ENCODE measurements at places on chromosomes 4 and X.

DNA sequence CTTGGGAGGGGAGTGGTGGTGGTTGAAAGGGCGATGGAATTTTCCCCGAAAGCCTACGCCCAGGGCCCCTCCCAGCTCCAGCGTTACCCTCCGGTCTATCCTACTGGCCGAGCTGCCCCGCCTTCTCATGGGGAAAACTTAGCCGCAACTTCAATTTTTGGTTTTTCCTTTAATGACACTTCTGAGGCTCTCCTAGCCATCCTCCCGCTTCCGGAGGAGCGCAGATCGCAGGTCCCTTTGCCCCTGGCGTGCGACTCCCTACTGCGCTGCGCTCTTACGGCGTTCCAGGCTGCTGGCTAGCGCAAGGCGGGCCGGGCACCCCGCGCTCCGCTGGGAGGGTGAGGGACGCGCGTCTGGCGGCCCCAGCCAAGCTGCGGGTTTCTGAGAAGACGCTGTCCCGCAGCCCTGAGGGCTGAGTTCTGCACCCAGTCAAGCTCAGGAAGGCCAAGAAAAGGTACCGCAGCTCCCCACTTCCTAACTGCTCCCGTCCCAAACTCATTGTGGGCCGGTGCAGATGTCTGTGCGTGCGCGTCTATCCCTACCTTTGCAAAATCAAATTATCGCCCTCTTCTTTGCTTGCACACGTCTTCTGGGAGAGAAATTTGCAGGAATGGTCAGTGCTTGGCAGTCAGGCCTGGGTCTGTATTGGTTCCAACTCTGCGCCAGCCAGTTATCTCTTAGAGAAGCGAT, 533 bp downstream of the IL15 start:
- DNase-seq = no peak

- DNase-seq = peak; percentile 69
Measured at GRCh38 chr4:173169428-173170181, 994 bp downstream of the GALNT7 start.

GRCh38 chr4:147840838-147841738, 109.2 kb downstream of the ARHGAP10 start:
- no peak for DNase-seq

DNA sequence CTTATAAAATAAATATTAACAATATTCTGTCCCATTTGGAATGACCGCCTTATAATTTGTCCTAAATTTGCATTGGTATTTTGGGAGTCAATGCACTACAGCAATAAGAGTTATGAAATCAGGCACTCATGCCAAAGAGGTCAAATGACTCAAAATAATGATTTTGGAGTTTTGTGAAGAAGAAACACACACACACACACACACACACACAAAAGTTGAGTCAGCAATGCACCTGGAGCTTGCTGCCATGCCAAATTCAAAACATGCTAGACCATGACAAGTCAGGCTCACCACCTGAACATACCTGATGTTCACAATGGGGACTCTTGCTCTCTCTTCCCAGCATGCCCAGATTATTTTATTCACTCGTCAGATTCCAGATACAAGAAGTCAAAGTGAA, 56.7 kb downstream of the PROM1 start:
- DNase-seq = no peak

DNA sequence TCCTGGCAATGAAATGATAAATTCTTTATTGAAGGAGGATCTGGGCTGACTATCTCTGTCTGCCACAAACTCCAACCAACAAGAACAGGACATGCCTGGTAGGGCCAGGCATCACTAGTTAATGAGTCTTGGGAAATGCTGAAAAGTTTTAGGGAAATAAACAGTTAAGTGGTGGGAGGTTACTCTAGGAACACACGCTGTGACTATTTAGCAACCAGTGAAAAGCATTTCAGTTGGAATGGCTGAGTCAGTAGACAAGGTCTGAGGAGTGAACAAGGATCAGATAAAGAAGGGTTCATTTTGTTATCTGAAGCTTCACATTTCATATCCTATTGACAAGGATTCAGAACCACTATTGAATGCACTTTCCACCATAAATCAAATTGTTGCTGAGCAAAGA, 394.9 kb upstream of the BOD1L1 start:
- no peak for DNase-seq

- DNase-seq = no peak
Measured at GRCh38 chrX:56066016-56066415, 166.1 kb upstream of the KLF8 start.

DNA sequence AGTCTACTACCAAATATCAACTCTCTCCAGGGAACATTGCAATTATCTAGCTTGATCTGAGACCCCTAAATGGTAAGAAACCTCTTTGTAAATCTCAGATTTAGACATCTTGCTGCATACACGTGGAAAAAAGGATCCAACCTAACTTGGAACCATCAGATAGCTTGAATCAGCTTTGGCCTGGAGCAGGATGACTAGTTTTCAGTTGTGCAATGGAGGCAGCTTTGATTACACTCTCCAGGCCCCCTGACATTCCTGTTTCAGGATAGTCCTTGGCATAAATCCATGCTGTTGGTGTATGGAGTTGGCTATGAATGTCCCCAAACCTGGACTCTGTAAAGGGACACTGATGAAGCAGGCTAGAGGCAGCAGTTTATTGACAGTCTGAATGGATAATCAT, 1061.9 kb upstream of the TENM3 start:
- no peak for DNase-seq

DNA sequence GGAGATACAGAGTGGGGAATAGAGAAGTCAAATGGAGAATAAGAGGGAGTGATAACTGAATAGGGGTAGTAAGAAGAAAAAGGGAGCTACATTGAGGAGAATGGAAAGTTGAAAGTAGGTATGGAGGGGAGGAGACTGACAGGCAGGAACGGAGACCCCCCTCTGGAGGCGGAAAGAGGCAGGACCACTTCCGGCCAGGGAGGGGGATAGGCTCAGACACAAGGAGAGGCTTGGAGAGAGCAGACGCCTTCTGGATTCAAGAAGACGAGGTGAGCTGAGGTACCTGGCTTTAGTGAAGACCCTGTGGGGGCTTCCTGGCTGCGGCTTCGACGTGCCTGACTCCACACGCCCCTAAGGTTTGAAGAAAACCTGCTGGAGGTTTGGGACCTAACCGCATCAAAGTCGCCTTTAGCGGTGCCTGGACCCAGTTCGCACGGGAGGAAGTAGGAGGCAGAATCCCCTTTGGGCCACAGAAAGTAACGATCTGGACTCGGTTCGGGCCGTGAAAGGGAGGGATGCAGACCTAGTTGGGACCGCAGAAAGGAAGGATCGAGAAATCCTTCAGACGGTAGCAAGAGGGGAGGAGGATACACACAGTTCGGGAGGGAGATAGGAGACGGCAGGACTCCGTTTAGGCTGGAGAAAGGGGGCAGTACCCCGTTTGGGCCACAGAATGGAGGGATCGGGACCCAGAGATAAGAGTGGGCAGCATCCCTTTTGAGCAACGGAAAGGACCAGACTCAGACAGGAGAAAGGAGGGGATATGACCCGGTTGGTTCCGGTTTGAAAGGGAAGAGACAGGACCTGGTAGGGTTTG, at the start of gene TRO:
Gene TRO (plus strand): TSS at position 215 of the 817 bp plus-strand sequence. CDS start 1,423 bp downstream, outside the sequence.
- no peak for DNase-seq

- DNase-seq = no peak
Measured at GRCh38 chrX:9282325-9282724, 182.5 kb upstream of the TBL1X start.

- no peak for DNase-seq
Measured at GRCh38 chr4:185424905-185425646, 688 bp downstream of the UFSP2 start.

DNA sequence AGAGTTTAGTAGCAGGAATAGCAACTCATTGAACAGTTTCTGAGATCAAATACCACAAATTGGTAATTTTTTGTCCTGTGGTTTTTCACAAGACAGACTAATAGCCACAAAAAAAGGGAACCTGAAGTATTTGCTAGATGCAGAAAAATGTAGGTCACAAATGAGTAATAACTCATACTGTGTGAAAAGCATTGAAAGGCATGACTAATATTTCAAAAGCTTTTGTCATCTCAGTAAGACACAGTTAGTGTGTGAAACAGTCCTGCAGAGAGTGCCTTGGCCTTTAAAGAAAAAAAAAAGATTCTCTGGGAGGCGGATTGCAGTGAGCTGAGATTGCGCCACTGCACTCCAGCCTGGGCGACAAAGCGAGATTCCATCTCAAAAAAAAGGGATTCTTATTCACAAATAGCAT, 31.4 kb upstream of the SLC25A31 start:
- DNase-seq = no peak

DNA sequence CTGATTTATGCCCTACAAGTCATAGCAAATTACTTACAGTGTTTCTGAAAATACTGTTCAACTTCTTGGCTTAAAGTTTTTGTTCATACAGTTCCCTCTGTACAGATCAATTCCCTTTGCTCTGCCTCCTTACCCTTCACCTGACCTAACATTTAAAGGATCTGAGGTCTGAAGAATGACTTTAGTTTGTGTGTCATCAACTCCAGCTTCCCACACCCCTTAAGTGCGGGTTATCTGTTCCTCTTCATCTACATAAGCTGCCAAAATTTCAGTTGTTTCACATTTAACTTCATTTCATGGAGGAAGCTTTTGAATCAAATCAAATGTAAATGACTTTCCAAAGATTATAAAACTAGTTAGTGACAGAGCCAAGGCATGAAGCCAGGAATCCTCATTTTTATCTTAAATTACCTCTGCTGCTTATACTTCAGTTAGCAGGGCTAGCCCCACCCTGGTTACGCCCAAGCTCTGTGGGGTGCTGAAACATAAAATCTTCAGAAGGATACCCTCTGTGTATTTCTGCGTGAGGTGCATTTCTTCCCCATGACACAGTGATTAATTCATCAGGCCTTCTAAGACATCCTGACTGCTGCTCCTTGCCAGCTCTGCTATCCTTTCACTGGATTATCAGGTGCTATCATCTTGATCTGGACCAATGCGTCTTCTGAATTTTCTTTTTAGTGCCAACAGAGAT, 16.5 kb downstream of the CXCL1 start:
- DNase-seq = no peak

DNA sequence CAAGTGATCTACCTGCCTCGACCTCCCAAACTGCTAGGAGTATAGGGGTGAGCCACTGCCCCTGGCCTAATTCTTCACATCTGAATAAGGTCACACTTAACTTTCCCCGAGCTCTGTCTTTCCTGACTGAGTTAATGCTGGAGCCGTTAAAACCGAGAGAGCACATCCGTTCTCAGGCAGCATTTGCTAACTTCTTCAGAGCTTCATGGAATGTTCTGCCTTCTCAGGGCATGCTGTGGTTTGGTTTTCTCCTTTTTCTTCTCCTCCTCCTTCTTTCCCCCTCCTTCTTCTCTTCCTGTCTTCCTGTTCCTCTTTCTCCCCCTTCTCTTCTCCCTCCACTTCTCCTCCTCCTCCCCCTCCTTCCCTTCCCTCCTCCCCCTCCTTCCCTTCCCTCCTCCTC, 119.9 kb downstream of the ASMT start:
- DNase-seq = no peak

DNA sequence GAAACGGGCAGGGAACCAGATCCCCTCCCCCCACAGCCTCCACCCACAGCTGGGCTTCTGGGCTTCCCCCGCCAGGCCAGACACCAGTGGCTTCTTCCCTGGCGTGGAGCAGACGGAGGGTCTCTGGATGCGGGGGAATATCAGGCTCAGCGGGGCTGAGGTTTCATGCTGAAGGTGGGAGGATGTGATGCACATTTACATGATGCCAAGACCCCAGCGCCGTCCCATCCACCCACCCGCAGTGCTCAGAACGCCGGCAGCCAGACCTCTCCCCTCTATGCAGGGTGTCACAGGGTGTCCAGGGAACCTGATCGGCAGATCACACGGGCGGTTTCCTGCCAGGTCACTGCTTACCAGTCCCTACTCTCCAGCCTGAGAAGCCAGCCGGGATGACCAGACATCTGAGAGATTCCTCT, 12.8 kb upstream of the TNIP2 start:
- DNase-seq = no peak

DNA sequence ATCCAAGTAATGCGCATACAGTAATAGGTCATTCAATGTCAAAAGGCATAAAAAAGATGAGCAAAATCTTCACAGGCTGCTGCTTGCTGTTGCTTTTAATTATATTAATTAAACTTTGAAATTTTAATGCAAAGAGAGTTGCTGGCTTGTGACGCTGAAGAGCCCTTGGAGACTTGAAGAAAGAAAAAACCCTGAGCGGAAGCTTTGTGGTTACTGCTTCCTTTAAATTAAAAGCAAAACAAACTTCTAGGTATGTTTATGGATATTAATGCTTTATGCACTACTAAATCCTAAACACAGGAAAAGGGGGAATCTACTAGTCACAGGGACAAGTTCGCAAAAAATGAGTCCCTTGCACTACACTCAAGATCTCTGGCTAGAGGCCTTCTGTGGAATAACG, 166.7 kb downstream of the ANTXR2 start:
- no peak for DNase-seq

- DNase-seq = no peak
Measured at GRCh38 chr4:98641376-98641775, 17.0 kb downstream of the TSPAN5 start.

DNA sequence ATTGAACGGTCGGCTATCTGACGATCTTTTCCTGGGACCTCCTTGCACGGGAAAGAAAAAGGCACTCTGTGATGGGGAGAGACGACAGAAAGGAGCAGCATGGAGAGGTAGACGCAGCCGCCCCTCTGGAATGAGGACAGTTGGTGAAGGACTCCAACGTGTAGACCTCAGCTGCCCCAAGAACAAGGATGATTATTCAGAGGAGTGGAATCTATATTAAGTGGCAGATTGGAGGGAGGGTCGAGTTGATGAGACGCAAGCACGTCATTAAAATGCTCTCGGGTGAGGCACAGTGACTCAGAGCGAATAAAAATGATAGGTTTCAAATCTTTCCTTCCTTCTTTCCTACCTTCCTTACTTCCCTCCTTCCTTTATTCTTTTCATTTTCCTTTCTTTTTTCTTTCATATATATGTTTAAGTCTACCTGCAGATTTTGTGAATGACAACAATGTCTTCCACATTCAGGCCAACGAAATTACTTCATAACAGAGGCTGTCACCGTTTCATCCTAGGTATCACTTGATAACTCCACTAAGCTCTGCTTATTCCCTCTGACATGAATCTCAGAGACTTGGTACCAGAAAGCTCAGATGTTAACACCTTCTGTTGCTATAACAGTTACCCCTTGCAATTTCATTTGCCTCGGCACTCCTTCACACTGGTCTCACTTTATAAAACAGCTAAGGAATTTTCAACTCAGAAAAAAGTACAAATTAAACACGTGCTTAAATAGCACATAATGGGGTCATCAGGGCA, 110.0 kb upstream of the PPARGC1A start:
- no peak for DNase-seq

GRCh38 chr4:100843910-100844309, 326.1 kb upstream of the EMCN start:
- DNase-seq = no peak

- no peak for DNase-seq
Measured at GRCh38 chr4:94461506-94461905, 9.8 kb downstream of the PDLIM5 start.

DNA sequence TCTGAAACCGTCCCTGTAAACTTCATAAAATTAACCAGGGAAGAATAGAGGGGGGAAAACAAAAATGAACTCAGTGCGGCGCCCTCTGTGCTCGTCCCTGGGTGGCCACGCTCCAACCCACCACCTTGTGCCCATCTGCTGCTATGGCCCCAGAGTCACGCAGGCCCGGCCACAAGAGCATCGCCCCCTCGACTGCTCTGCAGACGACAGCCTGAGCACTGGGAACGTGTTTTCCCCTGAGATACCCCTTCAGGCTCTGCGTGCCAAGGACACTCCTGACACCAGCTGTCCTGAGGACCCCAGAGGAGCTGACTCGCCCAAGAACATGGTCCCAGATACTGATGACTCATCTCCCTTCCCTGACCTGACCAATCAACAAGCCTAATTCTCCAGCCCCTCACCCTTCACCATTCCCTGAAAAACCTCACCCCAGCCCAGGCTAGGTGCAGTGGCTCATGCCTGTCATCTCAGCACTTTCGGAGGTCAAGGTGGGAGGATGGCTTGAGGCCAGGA, 64.1 kb upstream of the GPR78 start:
- no peak for DNase-seq

Data from immature natural killer cell (primary cell).